ENCODE measurements at places on chromosomes 7 and 10.

DNA sequence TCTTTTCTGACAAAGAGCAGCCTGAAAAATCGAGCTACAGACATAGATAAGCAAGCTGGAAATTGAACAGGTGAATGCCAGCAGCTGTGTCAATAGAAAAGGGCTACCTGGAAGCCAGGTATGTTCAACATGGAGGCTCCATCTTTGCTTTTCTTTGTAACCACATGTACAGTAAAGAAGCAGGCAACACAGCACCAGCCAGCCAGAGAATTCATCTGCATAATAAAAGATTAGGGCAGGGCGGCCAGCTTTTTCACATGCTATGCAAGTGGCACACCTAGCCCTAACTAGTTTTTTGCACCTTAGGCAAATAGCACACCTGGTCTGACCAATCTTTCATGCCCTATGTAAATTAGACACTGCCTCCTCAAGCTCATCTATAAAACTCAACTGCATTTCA is 25.7 kb downstream of the COG5 start:
- no peak for DNase-seq

GRCh38 chr7:37516664-37517063 is 68.0 kb upstream of the ELMO1 start:
- no peak for DNase-seq

GRCh38 chr7:4613846-4614548 is 68.1 kb upstream of the FOXK1 start:
- DNase-seq, result no peak

DNA sequence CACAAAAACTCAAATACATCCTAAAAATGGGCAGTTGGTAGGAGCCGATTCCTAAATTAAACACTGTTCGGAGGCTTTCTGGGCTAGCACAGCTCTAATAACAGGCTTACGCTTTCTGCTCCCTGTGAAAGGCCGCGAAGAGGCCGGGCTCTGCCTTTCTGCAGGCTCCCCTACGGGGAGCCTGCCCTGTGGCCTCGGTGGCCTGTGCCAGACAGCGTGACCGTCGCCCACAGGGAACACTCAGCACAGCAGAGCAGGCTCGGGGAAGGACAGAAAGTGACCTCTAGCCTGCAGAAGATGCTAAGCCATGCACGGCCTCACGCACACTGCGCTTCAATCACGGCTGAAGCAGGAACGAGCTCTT is 64.2 kb downstream of the DIP2C start:
- no peak for DNase-seq

GRCh38 chr7:75987026-75987804 is 7.2 kb downstream of the TMEM120A start:
- DNase-seq, result no peak

GRCh38 chr10:126583552-126584200 is 86.8 kb downstream of the C10orf90 start:
- no peak for DNase-seq

GRCh38 chr7:124413029-124413428 is 352.6 kb downstream of the GPR37 start:
- DNase-seq, result no peak

DNA sequence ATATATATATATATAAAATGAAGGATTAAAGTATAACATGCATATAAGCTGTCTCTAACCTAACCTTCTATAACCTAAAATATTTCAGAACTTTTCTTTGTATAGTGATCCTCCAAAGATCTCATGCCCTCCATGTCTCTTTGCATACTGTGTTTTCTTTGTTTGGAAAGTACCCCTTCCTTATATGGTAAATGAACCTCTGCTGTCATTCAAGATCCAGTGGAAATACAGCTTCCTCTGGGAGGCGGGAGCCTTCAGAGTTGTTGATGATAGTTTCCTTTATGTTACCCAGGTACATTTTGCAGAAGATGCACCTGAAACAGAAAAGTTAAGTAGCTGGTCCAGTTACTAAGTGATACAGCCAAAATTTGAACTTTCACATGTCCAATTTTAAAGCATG is 233.3 kb upstream of the FOXP2 start:
- no peak for DNase-seq

DNA sequence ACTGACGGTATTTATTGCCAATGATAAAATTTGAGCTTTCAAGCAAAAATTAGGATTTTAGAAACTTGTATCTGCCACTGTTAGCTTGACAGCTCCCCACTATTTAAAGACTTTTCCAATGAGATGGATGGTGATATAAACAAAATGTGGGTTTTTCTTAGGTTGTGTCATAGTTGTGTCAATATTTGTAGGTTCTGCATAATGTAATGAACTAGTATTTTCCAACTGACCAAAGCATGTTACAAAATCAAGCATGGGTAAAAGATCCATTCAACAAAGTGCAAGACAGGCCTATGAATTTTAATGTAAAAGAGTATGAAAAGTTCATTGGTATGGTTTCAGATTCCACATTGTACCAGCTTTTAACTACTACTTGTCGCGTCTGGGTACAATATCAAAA is 165.6 kb downstream of the SKAP2 start:
- DNase-seq, result no peak

GRCh38 chr10:43094085-43094484 is 17.2 kb downstream of the RET start:
- DNase-seq, result no peak

- no peak for DNase-seq
These were observed 574.6 kb upstream of the GALNT17 start for GRCh38 chr7:70557338-70557737.

GRCh38 chr10:62333988-62334682 is 40.0 kb upstream of the ZNF365 start:
- DNase-seq, result no peak

DNA sequence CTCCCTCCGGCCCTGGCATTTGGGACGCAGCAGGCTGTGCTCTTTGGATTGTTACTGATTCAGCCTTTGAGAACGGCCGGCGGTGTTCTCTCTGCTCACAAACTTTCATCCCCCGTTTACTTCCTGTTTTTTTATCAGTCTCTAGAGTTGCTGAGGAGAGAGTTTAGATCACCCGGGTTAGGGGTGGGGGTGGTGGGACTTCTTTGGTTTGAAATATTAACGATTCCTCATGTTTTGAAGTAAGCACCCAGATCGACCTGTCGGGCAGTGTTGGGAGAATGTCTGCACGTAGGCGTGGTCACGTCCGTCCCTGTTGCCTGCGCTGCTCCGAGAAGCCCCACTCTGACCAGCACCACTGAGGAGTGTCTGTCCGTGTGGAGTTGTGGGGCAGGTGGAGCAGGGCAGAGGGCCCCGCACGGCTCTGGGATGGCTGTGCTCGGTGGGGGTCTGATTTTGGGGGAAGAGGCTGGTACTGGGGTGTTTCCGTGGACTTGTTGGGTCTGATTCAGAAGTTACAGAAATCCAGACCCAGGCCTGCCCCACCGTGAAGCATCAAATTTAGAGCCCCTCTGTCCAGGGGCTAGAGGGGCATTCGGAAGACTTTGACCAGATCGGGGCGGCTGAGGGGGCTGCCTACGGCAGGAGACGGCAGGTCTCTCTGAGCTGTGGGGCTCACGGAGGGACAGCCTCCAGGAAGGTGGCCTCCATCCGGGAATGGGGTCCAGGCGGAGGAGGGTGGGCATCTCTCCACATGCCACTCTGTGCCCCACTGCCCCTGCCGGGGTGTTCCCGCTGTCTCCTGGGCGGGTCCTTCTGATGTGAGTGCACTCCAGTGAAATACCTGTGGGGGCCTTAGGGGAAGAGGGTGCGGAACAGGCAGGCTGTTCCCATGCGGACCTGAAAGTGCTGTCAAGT is 7.4 kb downstream of the INPP5A start:
- DNase-seq, result no peak

- no peak for DNase-seq
These were observed 17.0 kb upstream of the CASD1 start for GRCh38 chr7:94492601-94493000.

GRCh38 chr10:61757525-61758397 is 95.0 kb downstream of the CABCOCO1 start:
- DNase-seq, result no peak

- no peak for DNase-seq
These were observed 9.4 kb downstream of the SH3PXD2A start for GRCh38 chr10:103845972-103846371.

GRCh38 chr10:71649631-71650030 is 69.9 kb downstream of the C10orf105 start:
- no peak for DNase-seq

- no peak for DNase-seq
These were observed 40.9 kb downstream of the NSUN6 start for GRCh38 chr10:18610517-18610916.
